ENCODE measurements at places on chromosomes 3 and 15.

DNA sequence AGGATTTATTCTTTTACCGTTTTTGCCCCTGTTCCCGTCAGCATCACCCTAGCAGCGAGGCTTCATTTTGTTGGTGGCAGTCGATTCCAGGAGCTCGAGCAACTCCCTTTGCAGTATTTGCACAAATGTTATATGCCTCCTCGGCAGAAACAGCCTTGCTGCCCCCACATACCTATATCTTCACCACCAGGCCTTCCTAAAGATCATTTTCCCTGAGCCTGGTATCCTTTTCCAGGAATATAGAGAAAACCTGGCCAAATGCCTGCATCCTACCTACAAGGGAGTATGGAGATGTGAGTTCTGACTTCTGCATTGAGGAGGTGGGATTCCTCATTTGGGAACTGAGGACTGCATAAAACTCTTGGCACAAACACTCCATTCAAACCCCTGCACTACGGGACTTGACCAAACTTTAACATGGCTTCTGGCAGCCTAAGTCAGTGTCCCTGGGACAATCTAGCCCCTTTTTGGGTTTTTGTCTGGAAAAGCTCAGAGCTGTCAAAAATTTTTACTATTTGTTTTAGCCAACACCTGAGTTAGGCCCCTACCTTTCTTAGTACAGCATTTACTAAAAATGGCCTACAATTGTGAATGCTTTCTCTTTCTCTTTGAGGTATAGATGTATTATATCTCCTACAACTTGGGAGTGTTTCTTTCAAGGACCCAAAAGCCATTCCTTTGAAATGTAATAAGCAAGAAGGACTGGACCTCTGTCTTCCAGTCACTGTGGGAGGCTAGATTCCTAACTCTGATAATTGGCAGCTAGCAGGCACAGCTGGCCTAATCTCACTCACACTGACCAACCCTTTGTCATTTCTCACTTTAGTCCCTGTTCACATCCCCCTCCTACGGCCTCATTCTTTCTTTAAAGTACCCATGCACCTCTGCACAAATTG lies 12.1 kb upstream of the UBE2Q2 start:
- DNase-seq: no peak

GRCh38 chr3:127775398-127776109 lies 46.8 kb downstream of the MGLL start:
- no peak for DNase-seq

GRCh38 chr15:31235311-31236183 lies 91.1 kb upstream of the KLF13 start:
- DNase-seq: no peak

DNA sequence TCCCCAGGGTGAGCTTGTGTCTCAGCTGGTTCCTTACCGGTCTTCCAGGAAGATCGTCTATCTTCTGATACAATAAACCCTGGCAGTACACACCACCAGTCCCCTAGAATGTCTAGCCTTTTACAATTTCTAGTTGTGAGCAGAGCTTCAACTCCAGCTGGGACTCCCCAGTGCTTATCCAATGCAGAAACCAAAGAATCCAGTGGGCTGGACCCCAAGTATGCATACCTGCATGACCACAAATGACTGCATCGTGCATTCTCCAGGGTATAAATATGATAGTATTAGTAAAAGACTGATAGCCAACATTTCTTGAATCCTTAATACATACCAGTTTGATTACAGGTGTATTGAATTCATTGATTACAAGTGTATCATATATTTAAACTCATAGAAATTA lies 176.0 kb downstream of the SATB1 start:
- DNase-seq: no peak

- DNase-seq: no peak
These were observed 445.1 kb downstream of the MECOM start for GRCh38 chr3:169218314-169218983.

- DNase-seq: no peak
These were observed 89.8 kb upstream of the RNF7 start for GRCh38 chr3:141648055-141648910.

- no peak for DNase-seq
These were observed 215.4 kb downstream of the SNRPN start for GRCh38 chr15:25170113-25170731.

- no peak for DNase-seq
These were observed 116.7 kb downstream of the NR1I2 start for GRCh38 chr3:119898478-119899191.

DNA sequence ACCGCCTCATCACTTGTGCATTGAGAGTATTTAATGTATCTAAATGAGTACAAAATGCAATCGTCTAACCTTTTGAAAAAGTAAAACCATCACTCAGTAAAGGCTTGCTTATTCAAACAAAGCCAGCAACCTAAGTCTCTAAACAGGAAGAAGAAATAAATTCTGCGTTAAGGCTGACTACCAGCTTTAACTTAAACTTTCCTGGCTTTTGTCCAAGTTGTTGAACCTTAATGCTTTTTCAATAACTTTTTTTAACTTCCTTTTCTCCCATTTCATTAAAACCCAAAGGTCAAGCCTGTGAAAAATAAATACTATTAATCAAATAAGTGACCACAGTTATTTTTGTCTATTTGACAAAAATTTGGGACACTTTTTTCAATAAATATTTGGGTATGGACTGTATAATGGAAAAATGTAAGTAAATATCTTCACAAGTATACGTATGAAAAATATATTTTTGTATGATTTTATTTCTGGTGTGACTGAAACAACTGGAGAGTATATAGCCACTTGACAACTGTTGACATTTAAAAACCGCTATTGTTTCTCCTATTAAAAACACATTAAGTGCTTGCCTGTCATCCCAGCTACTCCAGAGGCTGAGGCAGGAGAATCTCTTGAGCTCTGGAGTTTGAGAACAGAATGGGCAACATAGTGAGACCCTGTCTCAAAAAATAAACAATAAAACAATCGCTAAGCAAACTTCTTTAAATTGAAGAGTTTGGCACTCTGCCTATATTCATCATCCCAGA lies 2.9 kb downstream of the KLHL24 start:
- no peak for DNase-seq

DNA sequence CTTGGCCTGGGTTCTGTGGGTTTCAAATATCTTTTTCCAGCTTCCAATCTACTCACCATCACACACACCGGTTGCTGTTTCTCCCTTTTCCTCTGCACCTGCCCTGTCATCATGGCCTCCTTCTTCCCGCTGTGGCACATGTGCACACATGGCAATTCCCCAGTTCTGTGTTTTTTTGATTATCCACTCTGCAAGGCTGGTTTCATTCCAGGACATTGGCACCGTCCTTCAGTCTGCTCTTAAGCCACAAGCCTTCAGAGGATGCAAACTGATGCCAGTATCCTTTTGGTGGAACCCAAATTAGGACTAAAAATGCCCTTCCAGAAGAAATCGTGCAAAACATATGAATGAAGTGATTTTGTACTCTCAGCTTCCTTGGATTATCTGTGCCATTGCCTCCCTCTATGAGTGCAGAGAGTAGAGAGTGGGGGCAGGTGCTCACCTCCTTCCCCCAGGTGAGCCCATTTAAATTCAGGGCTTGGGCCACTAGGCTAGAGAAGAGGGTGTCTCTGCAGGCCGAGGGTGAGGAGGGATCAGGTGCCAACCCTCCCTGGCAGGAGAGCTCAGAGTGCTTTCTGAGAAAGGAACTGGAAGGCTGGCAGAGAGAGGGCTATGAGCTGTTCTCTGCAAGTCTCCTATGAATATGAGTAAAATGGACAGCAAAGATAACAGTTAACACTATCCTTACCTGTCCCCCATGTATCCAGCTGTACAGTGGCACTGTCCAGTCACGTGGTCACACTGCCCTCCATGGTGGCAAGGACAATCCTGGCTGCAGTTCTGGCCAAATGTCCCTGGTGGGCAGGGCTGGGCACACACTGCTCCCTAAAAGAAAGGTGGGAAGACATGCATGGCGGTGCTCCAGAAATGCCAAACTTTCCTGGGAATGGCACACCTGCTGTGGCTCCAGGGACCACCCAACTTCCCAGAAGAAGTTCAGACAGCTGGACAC lies 100.8 kb downstream of the RAB11A start:
- DNase-seq: no peak

DNA sequence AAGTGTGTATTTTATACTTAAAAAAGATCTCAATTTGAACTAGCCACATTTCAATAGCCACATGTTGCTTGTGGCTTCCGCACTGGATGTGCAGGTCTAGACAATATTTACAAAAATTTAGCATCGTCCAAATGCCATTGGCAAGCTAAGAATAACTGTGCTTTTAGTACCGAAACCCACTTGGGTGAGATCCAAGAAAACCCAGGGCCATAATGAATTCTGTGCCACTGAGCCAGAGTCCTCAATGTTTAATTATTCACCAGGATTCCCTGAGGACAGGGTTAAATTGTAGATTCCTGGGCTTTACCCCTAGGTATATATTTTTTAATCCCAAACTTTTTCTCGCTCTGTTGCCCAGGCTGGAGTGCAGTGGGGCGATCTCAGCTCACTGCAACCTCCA lies 22.9 kb upstream of the PTPRG start:
- DNase-seq: no peak

- DNase-seq: no peak
These were observed 625.8 kb downstream of the OTOL1 start for GRCh38 chr3:162122405-162122804.

DNA sequence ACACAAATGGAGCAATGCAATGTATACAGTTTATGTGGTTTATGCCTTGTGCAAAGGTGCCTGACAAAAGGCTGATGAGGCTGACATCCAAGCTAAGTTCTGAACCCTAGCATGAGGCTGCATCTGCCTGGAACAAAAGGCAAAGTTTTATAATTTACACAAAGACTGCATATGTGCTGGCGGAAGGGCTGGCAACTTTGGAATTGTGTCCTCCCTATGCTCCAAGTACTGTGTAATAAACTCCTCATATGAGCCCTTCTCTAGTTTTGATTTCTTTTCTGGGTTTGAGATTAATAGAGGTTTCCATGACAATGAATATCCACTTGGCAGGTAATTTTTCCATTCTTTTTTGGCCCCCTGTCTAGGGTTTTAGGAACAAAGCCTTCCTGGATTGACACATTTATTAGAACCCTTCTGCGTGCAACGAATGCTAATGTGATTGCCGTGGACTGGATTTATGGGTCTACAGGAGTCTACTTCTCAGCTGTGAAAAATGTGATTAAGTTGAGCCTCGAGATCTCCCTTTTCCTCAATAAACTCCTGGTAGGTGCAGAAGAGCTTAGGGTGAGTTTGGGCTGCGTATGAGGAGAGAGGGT lies 10.8 kb downstream of the PLA1A start:
- DNase-seq: no peak

GRCh38 chr3:177758126-177758525 lies 560.8 kb upstream of the TBL1XR1 start:
- DNase-seq: no peak

- DNase-seq: no peak
These were observed 253.1 kb upstream of the TRIM42 start for GRCh38 chr3:140424726-140425125.

DNA sequence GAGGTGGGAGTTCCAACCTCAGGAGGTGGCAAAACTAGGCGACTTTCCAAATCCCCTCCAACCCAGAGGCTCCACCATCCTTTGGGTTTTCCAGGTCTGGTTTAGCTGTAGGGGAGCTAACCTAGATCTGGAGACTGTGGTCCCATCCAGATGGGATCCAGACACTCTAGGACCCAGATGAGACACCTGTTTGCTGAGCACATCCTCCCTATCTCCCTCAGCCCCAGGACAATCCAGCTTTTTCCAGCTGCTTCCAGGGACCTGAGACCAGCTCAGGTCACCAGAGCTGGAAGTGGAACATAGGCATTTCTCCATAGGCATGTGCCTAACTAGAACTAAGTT lies 18.2 kb downstream of the CRTAP start:
- DNase-seq: no peak

GRCh38 chr3:115165701-115166100 lies 18.6 kb upstream of the ZBTB20 start:
- DNase-seq: no peak

GRCh38 chr3:88707837-88708236 lies 399.6 kb upstream of the EPHA3 start:
- DNase-seq: no peak

DNA sequence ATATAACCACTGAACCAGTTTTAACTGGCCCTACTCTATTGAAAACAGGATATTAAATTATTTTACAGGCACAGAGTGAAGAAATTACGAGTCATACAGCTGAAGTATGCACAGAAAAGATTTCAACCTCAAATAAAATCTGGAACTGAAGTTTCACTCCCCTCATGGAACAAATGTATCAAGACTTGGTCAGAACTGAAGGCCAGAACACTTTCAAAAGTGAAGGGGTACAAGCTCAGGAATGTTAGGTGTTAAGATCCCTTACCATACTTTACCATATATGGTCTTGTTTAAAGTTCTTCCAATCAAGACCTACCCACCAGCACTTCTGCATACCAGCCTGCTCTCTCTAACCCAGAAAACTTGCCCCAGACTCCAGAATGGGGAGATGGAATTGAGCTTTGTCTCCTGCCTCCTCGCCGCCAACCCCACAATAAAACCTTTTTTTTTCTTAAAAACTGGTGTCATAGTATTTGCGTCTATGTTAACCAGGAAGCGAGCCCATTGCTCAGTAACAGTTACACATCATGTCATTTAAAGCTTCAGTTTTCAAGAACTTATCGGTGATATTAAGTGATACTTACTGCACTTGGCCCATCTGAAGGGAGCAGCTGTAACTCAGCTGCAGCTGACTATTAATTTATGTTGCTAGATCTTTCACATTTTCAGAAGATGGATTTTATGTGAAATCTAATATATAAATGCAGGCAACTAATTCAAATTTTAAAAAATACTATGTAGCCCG lies 59.9 kb downstream of the OXSM start:
- no peak for DNase-seq

Data from stimulated activated CD8-positive, alpha-beta memory T cell treated with anti-CD3 and anti-CD28 coated beads, Interleukin-2, amount 100 ng/mL, for 1 hour (primary cell).